Fibroblast of gingiva (primary cell): ENCODE measurements at places on chromosomes 3 and 15.

DNA sequence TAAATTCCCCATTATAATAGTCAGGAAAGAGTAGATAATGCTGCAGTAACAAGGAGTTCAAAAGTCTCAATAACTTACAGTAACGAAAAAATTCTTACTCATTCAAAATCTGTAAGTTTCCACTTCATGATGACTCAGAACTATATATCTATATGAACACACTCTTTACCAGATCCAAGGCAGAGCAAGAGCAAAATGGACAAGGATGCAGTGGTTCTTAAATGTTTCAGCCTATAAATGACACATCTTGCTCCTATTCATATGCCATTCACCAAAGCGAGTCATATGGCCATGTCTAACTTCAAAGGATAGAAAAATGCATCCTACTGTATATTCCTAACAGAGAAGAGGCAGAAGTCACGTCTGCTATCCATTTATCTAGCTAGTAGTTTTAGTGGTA lies 787.7 kb downstream of the NAALADL2 start:
- DNase-seq, result no peak

DNA sequence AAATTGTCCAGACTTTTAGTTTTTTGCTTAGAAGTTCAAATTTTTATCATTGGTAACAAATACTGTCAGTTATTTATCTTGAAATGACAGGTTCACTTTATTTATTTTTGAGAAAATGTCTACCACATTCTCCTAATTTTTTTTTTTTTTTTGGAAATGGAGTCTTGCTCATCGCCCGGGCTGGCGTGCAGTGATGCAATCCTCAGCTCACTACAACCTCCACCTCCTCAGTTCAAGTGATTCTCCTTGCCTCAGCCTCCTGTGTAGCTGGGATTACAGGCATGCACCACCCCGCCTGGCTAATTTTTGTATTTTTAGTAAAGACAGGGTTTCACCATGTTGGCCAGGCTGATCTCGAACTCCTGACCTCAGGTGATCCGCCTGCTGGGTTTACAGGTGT lies 16.1 kb upstream of the EBLN2 start:
- DNase-seq, result no peak

DNA sequence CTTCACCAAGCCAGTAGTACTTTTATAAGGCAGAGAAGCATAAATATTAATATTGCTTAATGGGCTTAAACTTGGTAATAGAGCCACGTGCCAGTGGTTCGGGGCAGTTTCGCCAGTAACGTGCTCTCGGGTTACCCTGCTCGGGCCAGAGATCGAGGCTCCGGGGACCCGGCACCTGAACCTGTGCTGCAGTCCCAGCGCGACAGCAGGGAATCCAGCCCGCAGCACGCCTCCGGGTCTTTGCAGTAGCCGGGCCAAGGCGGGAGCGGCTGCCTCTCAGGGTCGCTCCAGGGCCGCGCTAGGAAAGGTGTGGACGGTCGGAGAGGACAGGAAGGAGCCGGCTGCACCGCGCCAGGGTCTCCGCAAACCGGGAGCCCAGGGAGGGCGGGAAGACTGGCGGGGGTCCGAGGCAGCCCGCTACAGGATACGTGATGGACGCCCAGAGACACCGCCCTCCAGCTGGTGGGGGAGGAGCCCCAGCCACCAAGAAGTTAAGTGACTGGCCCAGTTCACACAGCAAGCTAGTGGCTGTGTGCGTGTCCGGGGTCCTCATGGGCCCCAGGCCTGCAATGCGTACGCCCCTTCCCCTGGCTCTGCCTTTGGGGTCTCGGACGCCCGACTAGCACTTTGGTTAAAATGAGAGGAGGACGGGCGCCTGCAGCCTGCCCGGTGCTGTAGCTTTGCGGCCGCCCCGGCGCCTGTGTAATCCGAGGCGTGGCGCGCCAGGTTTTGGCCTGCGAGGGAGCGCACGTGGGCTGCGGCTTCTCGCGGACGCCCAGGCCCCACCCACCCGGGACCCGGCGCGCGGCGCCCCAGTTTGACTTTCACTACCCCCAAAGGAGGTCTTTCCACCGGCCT lies 1.2 kb upstream of the PDE8A start:
- DNase-seq, result peak; percentile 86

GRCh38 chr3:152236716-152237115 lies 32.0 kb upstream of the MBNL1 start:
- peak; percentile 44 for DNase-seq

GRCh38 chr15:85414037-85414436 lies 33.6 kb downstream of the AKAP13 start:
- no peak for DNase-seq

DNA sequence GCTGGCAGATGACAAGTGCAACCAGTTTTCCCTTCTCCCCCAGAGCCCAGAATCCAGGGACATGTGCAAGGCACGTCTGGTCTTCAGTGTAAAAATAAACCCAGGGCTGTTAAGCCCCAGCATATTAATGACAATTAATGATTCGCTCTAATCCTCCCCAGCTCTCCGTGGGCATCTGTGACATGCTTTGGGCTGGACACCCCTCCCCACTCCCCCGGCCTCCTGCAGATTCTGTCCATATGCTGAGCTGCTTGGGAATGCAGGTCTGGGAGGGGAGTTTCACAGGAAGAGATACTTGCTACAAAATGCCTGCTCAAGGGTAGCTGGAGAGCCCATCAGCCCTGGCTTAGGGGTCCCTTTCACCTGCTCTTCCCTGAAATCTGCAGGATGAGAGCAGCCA lies 43.0 kb upstream of the NTRK3 start:
- DNase-seq, result no peak

GRCh38 chr3:123163141-123163540 lies 38.6 kb upstream of the SEC22A start:
- no peak for DNase-seq

DNA sequence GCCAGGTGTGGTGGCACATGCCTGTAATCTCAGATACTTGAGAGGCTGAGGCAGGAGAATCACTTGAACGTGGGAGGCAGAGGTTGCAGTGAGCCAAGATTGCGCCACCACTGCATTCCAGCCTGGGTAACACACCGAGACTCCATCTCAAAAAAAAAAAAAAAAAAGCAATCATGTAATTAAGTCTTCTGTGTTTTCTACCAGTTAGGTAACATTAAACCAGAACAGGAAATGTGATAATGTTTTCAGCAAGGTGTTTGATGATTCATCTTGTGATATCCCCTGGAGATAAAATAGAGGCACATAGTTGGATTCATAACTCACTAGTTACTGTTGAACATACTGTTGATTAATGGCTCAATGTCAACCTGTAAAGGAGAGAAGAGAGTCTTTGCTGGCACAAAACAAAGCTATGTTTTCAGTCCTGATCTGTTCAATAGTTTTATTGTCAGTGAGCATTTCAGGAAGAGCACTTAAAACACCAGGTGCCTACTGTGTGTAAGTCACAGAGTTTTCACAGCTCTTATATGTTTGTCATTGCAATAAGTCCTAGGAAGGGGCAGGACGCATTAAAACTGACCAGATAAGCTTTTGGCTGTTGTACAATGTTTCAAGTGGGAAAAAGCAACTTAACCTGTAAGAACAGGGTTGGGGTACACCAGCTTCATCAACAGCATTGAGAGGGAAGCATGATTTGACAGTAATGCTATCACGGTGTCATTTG lies 19.5 kb downstream of the DNAJB11 start:
- peak; percentile 24 for DNase-seq

DNA sequence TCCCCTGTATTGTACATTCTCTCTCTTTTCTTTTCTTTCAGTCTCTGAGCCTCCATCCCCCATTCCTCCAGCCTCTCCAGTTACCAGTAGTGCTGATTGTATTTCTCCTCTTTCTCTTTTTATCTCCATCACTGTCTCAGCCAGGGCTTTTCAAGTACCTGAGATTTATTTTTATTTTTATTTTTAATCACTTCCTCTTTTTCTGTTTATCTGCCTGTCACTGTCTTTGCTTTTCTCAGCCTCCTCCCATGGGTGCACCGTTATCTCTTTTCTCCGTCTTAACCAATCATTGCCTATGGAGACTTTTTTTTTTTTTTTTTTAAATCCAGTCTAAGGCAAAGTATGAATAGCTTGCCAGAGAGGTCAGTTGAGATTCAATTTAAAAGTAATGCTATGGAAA lies 359.3 kb downstream of the GAP43 start:
- DNase-seq, result no peak

- DNase-seq, result peak; percentile 36
Observed at GRCh38 chr15:89112341-89112971, 24.2 kb downstream of the ABHD2 start.
